ENCODE measurements at places on chromosomes 3 and 15.
A peak's percentile ranks its signal among the peaks of the same experiment; 100 is the strongest.

- DNase-seq: no peak
These were observed 92.3 kb downstream of the ATP10A start for GRCh38 chr15:25770618-25771337.

DNA sequence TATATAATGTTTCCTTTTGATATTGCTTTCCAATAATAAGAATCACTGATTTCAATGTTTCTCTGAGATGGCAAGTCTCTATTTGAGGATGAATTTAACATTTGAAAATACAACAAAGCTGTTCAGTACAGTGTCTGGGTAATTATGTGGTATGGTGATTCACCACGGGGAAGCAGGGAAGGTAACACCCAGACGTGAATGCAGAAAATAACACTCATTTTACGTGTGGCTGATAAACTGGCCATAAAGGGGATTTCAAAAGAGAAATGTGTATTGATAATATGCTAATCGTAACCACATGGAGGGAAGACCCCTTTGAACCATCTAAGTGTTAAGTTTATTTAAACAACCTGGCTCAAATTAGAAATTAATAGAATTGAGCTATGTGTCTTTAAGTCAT lies 344.6 kb downstream of the GRM7 start:
- no peak for DNase-seq

- DNase-seq: no peak
These were observed 42.9 kb downstream of the FGD5 start for GRCh38 chr3:14861446-14862302.

DNA sequence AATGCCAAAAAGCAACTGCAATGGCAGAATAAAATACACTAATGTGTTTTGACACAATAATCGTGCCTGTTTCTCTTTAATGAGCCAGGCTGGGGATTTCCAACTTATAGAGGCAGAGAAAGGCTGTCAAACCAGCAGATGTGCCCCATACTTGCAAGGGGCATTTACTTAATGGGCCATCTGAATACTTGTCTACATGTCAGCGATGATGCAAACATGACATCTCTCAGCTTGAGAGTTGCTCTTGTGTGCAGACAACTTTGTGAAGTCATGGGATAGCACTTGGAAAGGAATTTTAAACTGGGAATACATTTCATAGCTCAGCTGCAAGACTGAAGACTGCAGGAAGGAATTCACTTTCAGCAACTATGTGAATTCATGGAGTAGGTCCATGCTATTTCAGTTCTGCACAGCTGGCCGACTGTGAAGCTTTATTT lies 127.4 kb upstream of the ADAMTS9 start:
- no peak for DNase-seq

DNA sequence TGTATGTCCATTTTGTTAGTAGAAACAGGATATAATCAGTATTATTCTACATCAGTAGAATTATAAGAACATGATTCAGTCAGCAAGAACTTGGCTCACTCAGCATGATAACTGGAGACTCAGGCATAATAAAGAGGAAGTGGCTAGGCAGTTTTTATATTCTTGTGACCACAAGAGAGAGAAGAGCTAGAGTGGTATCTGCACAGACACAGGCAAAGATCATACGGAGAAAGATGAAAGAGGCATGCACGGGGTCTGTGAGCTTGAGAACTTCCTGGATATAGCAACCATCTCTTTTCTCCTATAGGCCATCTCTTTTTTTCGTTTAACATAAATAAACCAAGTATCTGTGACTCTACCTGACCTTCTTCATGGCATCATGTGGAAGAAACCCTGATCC lies 46.8 kb downstream of the MYO5A start:
- peak; percentile 85 for DNase-seq

DNA sequence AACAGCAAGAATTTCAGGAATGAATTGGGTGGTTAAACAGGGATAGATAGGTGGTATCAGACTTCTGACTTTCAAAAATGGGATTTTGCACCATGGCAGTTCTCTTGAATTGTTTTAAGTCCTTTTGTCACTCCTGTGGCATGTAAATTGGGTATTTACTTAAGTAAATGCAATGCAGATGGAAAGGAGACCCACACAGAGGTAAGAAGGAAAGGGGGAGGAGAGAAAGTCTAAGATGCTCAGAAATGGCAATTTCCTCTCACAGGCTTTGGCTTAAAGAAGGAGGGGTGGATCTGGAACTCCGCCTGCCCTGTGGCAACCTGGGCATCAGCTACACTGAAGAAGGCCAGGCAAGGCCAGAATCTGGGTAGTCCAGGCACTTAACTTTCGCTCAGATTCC lies 197.1 kb upstream of the UBE2E1 start:
- no peak for DNase-seq

DNA sequence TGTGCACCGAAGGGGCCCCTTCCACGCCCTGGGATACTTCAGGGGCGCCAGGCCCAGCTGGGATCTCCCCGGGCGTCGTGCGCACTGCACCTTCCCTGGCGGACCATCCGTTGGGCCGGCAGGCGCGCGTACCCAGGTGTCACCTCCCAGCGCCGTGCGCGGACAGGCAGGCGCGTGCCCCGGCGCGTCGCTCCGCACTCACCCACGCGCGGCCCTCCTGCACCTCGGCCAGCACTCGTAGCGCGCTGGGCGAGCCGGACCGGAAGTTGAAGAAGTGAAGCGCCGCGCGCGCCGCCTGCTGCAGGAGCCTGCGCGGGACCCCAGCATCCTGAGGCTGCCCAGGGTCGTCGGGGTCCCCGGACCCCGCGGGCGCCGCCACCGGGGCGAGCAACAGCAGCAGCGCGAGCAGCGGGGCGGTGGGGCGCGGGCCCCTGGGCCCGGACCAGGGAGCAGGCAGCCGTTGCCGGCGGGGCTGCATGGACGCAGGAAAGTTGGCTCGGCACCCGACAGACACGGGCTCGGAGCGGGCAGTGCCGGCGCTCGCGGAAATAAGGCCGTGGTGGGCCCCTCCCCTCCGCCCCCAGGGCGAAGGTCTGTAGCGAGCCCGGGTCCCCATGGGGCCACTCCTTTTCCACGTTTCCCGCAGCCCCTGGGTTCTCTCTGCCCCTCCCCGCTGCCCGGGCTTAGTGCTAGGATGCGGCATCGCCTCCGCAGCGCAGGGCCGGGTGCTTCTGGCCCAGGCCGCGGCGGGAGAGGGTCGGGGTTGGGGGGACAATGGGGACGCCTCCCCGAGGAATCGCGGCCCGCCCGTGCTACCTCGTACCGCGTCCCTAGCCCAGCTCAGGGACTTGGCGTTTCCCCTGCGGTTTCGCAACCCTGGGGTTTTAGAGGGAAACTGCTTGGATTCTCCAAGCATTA lies at the start of gene RARRES1:
Gene RARRES1 (minus strand): TSS at position 520 of the 918 bp plus-strand sequence. CDS start 42 bp downstream, at position 478.
- DNase-seq: peak; percentile 3

- DNase-seq: no peak
These were observed 233.4 kb upstream of the SETMAR start for GRCh38 chr3:4069796-4070195.

GRCh38 chr15:82875411-82876003 lies 66.1 kb downstream of the WHAMM start:
- no peak for DNase-seq

DNA sequence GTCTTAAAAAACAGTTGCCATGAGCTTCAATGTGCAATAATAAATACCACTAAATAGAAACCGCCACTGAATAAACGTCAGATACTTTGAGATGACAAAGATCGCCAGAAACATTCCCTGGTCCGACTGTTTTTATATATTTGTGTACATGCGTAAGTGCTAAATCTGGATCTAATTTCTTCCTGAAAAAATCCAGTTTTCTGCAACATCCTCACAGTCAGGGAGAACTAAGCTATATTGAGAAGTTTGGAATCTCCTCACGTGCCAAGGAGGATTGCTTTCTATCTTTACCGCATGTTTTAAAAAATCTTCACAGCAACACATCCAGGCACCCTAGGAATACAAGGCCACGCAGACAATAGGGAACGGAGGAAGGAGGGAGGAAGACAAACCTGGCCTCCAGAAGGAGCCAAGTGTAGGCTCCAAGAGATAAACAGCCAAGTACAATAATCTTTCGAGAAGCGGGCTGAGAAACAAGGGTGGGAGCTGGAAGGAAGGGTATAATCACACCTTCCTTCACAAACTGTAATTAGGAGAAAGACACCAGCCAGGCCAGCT lies 5.7 kb downstream of the VGLL4 start:
- no peak for DNase-seq

DNA sequence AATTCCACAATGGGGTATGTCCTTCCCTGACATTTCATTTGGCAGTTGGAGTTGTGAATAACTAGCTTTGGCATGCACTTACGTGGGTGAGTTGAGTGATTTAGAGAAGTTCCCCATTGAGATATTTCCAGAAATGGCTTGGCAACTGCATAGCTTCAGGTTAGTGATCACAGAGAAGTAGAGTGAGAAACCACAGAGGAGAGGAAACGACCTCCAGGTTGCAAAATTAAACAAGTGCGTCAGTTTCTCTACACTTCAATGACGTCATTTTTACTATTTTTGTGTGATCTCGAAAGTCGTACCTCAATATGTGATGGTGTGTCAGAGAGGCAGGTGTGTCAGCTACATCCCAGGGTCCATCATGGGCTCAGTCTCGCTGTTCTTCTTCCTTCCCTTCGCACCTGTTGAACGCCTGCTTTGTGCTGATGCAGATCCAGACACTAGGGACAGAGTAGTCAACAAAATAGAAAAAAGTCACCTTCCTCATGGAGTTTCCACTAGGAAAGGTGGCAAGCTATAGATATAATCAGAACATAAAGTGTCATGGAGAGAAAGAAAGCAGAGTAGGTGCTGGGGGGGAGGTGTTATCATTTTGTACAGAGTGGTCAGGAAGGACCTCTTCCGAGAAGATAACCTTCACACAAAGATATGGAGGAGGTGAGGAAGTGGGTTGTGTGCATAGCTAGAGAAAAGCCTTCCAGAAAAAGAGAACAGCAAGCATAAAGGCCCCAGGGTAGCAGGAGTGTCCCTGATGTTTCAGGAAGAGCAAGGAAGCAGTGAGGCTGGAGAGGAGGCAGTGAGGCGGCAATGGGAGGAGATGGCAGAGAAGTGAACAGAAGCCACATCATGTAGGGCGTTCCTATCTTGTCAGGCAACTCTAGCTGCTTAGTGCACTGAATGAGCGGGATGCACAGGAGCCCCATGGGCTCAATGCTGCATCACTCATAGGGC lies 75.6 kb downstream of the MCTP2 start:
- peak; percentile 55 for DNase-seq

DNA sequence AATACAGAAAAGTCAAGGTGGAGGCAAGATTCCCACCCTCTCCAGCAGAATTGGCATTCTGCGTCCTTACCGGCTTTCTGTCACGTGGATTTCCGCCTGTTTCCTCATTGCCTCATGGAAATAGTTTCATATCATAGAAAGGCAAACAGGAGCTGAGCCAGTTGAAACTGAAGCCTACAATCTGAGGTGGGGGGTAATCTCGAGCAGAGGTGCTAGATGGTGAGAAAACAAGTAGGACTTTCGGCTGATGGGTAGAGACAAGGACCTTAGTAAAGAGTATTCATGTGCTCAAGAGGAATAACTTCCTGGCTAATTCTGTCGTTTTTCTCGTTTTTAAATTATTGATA lies 39.9 kb downstream of the LRCH3 start:
- DNase-seq: no peak

GRCh38 chr3:56413911-56414310 lies 54.4 kb downstream of the ERC2 start:
- no peak for DNase-seq

- no peak for DNase-seq
These were observed 391.0 kb downstream of the MECOM start for GRCh38 chr3:169272532-169272931.

DNA sequence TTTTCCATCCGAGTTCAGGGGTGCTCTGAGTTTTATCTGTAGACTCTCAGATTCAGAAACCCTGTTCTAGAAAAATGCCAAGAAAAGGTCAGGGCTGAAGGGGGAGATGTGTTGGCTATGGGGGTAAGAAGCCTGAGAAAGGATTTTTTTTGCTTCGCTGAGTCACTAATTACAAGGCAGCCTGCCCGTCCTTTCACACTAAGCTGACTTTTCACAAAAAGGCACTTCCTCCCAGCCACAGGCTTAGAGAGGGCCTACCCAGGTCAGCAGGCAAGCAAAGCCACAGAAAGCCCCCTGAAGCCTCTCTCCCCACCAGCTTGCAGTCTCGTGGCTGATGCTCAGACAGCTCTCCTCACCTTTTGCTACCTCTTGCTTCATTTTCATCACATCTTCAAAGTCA lies 192.6 kb upstream of the PRICKLE2 start:
- no peak for DNase-seq

- no peak for DNase-seq
These were observed 466 bp downstream of the IQSEC1 start for GRCh38 chr3:13072600-13073325.

- no peak for DNase-seq
These were observed 33.5 kb upstream of the SPATA12 start for GRCh38 chr3:57026944-57027343.

DNA sequence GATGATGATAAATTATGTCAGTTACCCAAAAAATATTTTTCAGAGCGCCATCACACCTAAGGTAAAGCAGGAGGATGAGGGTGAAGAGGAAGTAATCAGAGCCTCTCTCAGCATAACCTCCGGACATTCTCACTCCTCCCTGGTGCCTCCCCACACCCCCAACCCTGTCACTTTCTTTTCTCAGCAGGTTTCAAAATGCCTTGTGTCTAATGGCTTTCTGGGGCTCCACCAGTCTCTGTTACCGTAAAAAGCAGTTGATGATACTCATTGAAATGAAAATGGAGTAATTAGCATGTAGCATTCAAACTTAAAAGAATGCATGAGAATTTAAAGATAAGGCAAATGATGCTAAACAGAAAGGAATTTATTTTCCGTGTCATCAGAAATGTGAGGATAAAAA lies 180.0 kb downstream of the ERC2 start:
- DNase-seq: no peak

- no peak for DNase-seq
These were observed 13.1 kb upstream of the TRMT10C start for GRCh38 chr3:101548527-101549105.

- no peak for DNase-seq
These were observed 479.8 kb downstream of the NAALADL2 start for GRCh38 chr3:175338775-175339535.

DNA sequence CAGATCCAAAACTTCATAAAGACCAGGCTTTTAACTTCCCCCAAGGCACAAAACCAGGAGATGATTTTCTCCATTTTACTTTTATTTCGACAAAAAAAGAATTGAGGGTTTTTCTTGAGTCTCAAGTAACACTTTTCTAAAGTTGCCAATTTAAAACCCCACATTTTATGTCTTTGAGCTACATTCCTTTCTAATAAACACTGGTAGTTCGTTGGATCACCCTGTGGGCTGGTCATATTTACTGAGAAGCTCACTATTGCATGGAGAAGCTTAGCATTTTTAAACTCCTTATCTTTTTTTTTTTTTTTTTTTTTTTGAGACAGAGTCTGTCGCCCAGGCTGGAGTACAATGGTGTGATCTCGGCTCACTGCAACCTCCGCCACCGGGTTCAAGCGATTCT lies 255.1 kb upstream of the TPM1 start:
- no peak for DNase-seq
